HT1080 (cell line): ENCODE measurements at places on chromosomes 16 and 17. TPM values are rescaled to one million over a fixed set of nuclear protein-coding genes. Genes with fewer than 3 reads are reported as not detected.

DNA sequence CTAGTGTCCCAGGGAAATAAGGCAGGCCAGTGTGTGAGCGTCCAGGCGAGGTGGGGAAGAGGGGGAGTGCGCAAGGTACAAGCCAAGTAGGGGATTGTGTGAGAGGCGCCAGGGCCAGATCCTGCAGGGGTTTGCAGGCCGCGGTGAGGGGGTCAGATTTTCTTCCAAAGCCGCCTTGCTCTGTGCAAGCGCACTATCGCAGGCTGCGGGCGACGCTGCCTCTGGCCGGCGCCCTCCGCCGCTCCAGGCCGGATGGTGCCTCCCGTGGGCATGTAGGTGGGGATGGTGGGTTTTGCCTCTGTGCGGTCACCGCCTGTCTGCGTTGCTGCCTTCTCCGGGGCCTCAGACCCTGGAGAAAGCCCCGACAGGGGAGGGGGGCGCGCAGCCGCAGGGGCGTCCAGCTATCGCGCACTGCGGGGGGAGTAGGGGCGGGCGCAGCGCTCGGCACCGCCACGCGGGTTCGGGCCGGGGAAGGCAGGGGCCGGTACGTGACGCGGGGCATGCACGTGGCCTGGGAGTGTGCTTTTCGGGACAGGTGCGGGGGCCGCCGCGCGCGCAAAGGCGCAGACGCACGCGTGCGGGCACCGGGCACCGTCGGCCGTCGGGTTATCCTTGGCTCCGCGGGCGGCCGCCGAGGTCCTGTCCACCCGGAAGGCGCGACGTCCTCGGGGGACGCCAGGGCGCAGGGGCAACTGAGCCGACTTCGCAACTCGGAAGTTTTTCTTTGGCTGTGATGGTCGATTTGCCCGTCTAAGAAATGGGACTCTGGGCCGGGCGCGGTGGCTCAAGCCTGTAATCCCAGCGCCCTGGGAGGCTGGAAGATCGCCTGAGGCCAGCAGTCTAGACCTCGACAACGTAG is 1.1 kb upstream of the HAPSTR1 start:
- no peak for DNase-seq

DNA sequence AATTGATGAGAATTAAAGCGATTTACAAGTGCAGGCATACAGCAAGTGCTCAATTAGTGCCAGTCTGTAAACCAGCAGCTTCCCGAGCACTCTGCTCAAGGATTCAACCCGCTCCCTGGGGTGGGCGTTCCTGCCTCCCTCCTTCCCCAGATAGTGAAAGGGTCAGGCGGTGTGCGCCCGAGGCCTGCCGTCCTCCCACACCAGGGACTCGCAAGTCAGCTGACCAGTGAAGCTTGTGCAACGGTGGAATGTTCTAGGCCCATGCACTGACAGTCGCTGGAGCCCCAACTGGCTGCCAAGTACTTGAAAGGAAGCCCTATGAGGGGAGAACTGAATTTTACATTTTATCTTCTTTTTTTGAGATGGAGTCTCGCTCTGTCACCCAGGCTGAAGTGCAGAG is 53.5 kb upstream of the PABPN1L start:
- no peak for DNase-seq

GRCh38 chr16:4437366-4437765 is 11.7 kb downstream of the DNAJA3 start:
- DNase-seq, result no peak

DNA sequence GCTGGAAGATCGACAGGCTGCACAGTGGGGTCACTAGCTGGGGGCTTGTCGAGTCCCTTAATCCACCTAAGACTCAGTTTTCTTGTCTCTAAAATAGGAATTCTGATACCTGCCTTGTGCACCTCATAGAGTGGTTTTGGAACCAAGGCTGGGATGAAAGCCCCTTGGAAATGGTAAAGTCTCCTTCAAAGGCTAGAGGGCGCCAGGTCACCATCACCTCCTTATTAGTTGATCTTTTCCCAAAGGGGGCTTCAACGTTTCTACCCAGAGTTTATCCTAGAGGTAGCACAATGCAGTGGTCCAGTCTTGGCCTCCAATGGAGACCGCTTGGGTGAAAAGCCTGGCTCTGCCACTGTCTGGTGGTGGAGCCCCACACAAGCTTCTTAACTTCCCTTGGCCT is 158.2 kb downstream of the AIPL1 start:
- DNase-seq, result no peak

GRCh38 chr16:67750466-67750865 is 31.4 kb upstream of the GFOD2 start:
- no peak for DNase-seq

- no peak for DNase-seq
Observed at GRCh38 chr17:8941980-8942622, 23.4 kb downstream of the PIK3R5 start.

GRCh38 chr16:78460428-78460827 is 361.0 kb downstream of the WWOX start:
- peak; percentile 2 for DNase-seq

DNA sequence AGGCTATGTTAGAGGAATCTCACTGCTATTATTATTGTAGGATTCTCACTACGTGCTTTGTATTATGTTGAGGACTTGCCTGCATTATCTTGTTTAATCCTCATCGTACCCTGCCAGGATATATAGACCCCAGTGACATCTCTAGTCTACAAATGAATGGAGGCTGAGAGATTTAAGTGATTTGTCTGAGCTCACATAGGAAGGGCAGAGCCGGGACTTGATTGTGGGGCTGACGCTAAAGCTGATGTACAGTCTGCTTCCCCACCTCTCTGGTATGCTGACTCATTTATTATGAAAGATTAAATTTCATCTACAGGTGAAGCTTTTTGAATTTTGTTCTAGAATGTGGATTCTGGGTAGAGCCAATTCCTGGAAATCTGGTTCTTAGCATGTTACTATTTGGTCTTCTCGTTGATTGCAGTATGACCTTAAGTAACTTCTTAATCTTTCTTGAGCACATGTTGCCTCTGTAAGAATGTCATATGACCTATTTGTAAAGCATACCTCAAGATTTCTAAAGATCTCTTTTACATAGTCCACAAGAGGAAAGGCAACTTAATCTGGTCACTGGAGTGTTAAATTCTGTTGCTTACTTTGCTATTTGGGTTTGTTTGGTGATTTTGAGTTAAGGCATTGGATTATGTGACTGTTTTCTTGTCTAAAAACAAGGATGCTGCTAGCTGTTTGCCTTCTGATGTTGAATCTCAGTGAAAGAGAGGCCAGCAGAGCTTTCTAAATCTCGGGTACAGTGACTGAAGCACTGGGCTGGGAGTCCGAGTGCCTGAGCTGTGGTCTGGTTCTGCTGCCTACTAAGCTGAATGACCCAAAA is 12.4 kb downstream of the METTL9 start:
- no peak for DNase-seq

DNA sequence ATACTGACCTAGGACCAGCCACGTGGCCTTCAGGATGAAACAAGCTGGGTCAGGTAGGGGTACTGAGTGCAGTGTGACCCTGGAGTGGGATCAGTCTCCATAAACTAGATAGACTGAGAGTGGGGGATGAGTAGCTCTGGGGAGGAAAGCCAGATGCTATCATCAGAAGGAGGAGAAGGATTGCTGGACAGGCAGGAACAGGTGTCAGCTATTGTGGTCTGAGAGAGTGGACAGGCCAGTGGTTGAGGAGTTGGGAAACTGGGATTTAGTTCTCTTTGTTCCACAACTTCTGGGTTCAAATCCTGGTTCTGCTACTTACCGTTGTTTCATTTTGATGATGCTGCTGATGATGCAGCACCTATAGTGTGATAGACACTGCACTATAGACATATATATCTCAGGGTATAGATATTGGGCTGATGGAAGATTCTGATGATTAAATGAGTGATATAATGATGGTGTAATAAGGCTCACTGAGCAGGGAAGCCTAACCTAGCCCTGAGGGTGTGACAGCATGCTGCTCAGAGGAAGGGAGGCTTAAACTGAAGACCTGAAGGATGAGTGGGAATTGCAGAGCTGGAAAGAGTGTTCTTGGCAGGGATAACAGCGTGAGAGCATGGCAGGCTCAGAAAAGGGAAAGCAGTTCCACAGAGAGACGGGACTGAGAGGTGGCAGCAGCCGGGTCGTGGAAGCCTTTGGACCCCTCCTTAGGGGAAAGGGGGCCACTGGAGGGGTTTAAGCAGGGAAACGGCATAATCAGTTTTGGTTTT is 66.0 kb downstream of the SNX20 start:
- DNase-seq, result no peak

DNA sequence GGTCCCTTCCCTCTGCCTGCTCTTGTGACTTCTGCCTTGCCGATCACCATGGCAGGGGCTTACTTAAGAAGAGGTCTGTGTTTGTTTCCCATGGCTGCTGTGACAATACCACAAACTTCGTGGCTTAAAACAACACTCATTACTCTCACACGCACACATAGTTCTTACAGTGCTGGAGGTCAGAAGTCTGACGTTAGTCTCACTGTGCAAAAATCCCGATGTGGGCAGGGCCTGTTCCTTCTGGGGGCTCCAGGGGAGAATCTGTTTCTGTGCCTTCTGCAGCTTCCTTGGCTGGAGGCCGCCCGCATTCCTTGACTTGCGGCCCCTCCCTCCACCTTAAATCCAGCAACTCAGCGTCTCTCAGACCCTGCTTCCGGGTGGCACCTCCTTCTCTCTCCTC is 249.2 kb upstream of the GSE1 start:
- DNase-seq, result peak; percentile 62

DNA sequence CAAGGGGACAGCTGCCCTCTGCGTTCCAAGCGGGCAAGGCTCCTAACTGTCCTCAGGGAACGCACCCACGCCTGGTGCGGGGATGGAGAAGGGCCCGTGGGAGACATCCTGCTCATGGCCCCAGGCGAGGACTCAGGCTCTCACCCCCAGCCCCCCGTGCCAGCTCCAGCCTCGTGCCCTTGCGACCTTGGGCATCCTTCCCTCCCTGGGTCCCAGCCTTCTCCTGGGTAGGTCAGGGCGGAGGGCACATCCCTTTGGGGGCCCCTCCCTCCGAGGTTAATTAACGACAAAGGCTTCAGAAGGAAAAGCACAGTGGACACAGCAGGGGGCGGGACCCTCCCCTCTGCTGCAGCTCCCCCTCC is 3.0 kb downstream of the PGAP6 start:
- DNase-seq, result no peak

DNA sequence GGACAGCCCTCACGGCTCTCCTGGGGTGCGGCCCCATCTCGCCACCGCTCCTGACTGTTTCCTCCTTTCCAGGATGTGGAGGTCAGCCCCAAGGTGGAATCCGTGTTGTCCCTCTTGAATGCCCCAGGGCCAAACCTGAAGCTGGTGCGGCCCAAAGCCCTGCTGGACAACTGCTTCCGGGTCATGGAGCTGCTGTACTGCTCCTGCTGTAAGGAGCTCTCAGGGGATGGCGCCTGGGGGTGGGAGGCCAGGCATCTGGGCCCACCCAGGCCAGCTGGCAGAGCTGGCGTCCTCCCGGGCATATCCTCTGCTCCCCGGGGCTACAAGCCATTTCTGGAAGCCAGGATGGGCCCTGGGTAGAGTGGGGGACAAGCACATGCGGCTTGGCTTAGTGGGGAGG is 13.2 kb downstream of the IL34 start:
- DNase-seq, result no peak

DNA sequence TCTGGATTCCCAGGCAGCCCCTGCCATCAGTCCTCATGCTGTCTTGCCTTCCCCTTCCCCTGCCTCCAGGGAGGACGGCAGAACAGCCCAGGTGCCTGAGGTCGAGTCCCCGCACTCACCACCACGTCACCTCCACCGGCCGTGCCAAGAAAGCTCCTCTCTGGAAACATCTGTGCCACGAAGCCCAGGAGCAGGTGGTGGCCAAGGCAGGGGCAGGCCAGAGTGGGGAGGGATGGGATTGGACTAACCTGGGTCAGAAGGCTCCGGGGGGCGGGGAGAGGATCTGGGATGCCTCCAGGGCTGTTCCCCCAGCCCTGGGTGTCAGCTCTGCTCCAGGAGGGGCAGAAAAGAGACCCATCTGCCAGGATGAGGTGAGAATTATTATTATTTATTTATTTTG is 7.4 kb upstream of the DPEP1 start:
- no peak for DNase-seq

DNA sequence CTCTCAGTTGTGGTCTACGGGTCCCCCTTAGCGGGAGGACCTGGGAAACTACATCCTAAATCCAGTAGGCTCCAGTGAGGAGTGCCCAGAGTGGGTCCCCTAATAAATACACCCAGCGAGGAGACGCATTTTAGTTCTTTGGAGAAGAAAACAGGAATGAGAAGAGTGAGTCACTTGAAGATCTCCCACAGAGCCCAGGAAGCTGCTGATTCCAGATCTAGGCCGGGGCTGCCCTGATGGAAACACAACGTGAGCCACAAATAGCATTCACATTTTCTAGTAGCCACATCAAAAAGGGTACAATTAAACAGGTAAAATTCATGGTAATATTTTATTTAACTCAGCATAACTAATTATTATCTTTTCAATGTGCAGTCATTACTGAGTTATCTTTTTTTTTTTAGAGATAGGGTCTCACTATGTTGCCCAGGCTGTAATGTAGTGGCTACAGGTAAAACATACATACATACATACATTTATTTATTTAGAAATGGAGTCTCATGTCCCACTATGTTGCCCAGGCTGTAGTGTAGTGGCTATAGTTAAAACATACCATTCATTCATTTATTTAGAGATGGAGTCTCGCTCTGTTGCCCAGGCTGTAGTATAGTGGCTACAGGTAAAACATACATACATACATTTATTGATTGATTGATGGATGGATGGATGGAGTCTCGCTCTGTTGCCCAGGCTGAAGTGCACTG is 21.5 kb downstream of the FBXO31 start:
- no peak for DNase-seq

DNA sequence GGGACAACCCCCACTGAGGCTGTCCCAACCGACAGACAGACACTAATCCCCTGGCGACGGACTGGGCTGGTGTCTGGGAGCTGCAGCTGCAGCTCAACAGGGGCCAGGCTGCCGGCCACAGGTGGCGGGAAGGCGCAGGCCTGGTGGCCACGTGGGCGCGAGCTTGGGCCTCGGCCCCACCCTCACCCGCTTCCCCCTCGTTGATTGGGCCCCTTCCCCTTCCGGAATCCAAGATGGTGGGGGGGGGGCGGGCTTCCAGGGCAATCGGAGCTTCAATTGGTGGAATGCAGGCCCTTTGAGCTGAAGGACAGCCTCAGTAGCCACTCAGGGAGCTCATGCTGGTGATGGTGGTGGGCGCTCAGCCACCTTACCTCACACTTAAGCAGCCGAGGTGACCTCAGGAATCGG is 8.7 kb upstream of the TBX4 start:
- no peak for DNase-seq

DNA sequence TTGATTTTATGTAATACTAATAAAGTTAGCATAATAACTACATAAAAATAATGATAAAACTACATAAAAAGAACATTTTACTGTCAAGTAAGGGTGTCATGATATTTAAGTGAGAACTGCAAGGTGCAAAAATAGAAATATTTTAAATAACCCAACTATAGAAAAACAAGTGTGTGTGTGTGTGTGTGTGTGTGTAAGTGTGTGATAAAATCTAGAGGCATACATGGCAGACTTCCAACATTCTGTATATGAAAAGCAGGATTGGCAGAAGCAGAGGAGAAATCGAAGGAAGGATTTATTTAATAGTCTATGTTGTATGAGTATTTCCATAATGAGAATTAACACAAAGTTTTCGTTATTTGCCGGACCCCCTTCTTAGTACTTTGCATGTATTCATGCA is 334.1 kb downstream of the KCNJ2 start:
- no peak for DNase-seq

FN3KRP gene
- total RNA-seq, result 22.6 and 32.0 TPM in 2 replicates

PLD6 gene
- total RNA-seq, result not detected in 2 replicates

MYADML2 gene
- not detected in 2 replicates for total RNA-seq

ZACN gene
- 0.06 and 0.10 TPM in 2 replicates for total RNA-seq

NEUROD2 gene
- total RNA-seq, result not detected in 2 replicates

TSPOAP1 gene
- 1.8 and 2.3 TPM in 2 replicates for total RNA-seq

ODAD4 gene
- 0.10 TPM in 1 of 2 replicates, not detected in the other for total RNA-seq

TMEM88 gene
- total RNA-seq, result 0.88 TPM in 1 of 2 replicates, not detected in the other
